Right forelimb (tissue), 1 donor: ENCODE measurements at places on chromosomes 7 and 10.

GRCh38 chr10:98344589-98345038 lies 70.4 kb downstream of the PYROXD2 start:
- no peak for DNase-seq

DNA sequence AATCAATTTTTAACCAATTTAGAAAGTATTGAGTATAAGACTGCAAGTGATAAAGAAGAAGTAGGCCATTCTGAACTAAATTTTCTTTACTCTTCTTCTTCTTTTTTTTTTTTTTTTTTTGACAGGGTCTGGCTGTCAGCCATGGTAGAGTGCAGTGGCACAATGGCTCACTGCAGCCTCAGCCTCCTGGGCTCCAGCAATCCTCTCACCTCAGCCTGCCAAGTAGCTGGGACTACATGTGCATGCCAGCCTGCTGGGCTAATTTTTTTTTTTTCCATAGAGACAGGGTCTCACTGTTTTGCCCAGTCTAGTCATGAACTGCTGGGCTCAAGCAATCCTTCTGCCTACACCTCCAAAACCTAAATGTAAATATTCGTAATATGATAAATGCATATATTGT lies 63.2 kb downstream of the DGKB start:
- no peak for DNase-seq

DNA sequence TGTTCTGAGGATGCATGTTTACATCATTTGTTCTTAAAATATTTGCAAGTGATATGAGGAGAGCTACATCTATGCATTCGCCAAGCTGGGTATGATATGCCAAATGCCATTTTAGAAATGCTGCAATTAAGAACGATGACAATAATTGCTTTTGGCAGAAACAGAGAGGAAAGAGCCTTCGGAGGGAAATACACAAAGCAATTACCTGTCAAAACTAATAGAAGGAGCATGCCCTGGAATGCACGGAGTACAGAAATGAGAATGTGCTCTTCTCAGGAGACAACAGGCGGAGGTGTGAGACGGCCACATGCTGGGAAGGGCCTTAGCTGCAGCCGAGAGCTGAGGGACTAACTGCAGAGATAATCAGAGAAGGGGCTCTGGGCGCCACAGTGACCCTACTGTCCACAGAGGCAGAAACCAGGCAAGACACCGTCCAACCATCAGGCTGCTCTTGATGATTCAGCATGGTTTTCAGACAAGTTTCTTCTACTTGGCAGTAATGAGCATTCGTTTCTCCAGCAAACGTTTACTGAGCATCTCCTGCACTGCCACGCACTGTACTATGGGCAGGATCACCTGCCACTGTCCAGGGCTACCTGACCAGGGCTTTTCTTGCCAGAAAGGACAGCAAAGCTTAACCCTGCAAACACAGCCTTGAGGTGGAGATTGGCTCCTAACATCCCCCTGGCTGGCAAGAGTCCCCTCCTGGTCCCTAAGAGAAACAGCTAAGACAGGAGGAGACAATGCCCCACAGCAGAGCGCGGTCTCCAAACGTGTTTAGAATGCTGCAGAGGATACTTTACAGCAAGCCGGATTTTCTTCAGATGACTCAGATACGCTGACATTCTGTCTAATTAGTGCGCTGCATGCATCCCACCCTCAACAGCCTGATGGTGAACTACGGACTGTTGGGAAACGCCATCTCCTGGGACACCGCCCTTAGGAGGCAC lies 18.1 kb downstream of the VIPR2 start:
- DNase-seq = peak; percentile 32

- DNase-seq = peak; percentile 63
Measured at GRCh38 chr10:6204063-6204340, 1.3 kb downstream of the PFKFB3 start.

DNA sequence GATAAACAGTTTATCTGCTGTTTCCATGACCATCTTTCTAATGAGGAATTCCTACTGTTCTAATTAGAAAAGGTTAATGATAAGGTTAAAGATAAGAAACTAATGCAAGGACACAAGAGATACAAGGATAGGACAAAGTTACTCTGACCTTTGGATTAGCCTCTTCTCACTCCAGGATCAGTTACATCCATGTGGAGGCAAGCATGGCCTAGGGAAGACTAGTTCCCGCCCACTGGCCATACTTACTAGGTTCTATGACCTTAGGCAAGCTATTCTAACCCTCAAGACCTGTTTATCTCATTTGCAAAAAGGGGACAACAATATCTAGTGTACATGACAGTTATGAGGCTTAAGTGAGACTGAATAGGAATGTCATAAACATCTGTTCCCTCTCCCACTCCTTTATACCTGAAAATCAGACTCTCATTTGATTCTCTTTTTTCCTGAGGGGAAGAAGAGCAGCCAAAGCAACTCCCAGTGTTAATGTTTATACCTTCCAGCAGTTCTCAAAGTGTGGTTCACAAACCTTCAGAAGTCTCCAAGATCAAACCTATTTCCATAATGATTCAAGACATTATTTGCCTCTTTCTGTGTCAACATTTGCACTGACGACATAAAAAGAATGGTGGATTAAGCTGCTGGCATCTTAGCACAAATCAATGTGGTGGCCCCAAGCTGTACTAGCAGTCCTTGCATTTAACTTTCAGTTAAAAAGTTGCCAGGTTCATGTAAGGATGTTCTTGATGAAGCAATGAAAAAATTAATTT lies 72.0 kb downstream of the SRPK2 start:
- DNase-seq = no peak

- no peak for DNase-seq
Measured at GRCh38 chr10:46539596-46540411, 16.7 kb downstream of the GPRIN2 start.

GRCh38 chr7:133554330-133554729 lies 301.5 kb downstream of the EXOC4 start:
- DNase-seq = no peak

- DNase-seq = no peak
Measured at GRCh38 chr10:25786161-25786560, 147.9 kb upstream of the MYO3A start.
